GM23338 (cell line): ENCODE measurements at places on chromosomes 7 and 10. TPM values are rescaled to one million over a fixed set of nuclear protein-coding genes. Genes with fewer than 3 reads are reported as not detected.

- DNase-seq = peak; percentile 9
These were observed 438.9 kb downstream of the RPS24 start for GRCh38 chr10:78472551-78472890.

GRCh38 chr10:14686356-14686755 lies 88.3 kb downstream of the FAM107B start:
- DNase-seq = no peak

The SLIT1 gene
- 1.7 and 2.0 TPM in 2 replicates for total RNA-seq

- DNase-seq = no peak
These were observed 186.5 kb upstream of the SEMA3E start for GRCh38 chr7:83835424-83835823.

DNA sequence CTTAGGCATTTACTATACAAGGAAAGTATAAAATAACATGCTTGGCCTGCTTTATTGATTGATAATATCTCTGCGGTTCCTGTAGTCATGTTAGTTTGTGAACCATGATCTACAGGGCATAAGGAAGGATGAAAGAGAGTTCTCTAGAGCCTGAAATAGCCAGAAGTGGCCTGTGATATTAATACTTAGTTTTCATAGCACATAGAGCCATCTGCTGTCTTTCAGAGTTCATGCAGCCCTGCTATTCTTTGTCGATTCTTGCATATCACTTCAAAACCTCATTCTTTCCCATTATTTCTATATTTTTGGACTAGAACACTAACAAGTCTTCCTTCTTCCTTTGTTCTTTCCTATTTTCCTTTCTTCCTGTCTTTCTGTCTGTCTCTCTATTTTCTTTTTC lies 26.4 kb upstream of the PRKG1 start:
- no peak for DNase-seq
